ENCODE measurements at places on chromosomes 12 and 14.

GRCh38 chr12:76713130-76713529 lies 50.8 kb upstream of the ZDHHC17 start:
- no peak for DNase-seq

- no peak for DNase-seq
Observed at GRCh38 chr12:96302687-96303310, 97.4 kb downstream of the CDK17 start.

DNA sequence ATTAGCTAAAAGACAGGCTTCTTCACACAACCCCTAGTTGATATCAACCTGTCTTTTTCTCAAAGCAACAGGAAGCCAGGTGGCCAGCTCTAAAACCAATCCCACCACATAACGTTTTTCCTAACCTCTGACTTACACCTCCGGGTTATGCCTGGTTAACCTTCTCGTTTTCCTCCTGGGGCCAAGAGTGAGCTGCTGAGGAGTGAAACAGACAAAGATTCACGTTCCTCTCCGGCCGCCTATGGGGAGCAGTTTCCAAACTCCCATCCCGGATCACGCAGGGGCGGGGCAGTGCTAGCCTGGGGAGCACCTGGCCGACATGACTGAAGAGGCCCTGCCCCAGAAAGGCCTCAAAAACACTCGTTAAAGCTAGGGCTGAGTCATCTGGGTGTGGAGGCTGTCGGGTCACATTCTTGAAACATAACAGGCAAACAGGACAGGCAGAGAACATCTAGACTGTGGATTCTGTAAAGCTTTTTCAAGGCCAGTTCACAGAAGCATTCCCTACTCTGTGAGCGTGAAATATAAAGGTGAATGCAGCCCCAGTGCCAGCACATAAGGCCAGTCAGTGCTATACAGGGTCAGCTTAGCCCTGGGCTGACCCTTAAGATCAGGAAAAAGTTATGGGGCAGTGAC lies 25.9 kb upstream of the LGALS3 start:
- peak; percentile 78 for DNase-seq

- no peak for DNase-seq
Observed at GRCh38 chr12:1845427-1845826, 25.1 kb downstream of the LRTM2 start.

- DNase-seq: peak; percentile 38
Observed at GRCh38 chr14:63345826-63346225, 27.1 kb upstream of the GPHB5 start.

DNA sequence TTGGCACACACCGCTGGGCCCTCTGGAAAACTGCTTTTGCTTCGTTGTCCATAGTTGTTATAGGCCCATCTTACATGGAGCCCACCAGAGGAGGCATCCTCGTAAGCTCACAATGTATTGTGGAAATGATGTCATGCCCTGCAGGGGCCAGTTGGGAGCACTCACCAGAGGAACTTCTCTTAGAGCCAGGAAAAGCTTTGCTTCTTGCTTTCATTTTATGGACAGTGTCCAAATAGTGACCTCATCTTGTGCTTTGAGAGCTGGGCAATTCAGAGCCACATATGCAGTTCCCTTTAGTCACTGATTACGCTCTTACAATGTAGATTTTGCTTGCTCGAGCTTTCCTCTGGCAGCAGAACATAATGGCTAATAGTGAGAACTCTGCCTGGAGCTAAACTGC lies 275.6 kb downstream of the AACS start:
- DNase-seq: peak; percentile 74

DNA sequence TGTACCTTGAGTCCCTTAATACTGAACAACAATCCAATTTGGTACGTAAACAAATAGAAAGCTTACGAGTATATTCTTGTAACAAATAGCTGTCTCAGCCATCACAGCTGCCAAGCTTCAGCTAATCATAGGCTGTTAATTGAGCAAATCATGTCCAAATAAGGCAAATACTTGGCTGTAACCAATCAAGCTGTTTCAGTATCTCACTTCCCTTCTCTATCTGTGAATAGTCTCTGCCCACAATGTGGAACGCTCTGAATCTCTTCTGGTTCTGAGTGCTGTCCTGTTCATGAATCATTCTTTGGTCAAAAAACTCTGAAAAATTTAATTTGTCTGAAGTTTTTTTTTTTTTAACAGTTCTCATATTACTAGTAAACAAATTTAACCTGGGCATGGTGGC lies 5.8 kb upstream of the NEMF start:
- DNase-seq: no peak

DNA sequence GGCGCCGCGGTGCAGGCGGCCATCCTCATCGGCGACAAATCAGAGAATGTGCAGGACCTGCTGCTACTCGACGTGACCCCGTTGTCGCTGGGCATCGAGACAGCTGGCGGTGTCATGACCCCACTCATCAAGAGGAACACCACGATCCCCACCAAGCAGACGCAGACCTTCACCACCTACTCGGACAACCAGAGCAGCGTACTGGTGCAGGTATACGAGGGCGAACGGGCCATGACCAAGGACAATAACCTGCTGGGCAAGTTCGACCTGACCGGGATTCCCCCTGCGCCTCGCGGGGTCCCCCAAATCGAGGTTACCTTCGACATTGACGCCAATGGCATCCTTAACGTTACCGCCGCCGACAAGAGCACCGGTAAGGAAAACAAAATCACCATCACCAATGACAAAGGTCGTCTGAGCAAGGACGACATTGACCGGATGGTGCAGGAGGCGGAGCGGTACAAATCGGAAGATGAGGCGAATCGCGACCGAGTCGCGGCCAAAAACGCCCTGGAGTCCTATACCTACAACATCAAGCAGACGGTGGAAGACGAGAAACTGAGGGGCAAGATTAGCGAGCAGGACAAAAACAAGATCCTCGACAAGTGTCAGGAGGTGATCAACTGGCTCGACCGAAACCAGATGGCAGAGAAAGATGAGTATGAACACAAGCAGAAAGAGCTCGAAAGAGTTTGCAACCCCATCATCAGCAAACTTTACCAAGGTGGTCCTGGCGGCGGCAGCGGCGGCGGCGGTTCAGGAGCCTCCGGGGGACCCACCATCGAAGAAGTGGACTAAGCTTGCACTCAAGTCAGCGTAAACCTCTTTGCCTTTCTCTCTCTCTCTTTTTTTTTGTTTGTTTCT lies 1.7 kb downstream of the HSPA2 start:
- no peak for DNase-seq

- DNase-seq: no peak
Observed at GRCh38 chr14:103741876-103742275, 26.3 kb downstream of the ZFYVE21 start.

- DNase-seq: no peak
Observed at GRCh38 chr12:132321321-132322118, 7.9 kb downstream of the GALNT9 start.

DNA sequence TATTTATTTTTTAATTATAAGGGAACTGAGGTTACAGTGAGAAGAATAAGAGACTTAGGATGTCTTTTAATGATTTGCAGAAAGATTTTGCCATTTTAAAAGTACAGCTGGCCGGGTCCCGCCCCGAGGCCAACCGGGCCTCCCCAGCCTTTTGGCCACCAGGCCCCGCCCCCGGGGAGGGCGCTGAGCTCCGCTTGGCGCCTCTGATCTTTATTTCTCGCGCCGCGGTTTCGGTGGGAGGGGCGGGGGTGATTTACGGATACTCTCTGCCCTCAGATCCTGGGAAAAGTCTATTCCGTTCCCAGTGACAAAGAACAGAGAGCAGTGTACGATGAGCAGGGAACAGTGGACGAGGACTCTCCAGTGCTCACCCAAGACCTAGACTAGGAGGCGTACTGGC lies 17.7 kb downstream of the ZFYVE26 start:
- DNase-seq: no peak

DNA sequence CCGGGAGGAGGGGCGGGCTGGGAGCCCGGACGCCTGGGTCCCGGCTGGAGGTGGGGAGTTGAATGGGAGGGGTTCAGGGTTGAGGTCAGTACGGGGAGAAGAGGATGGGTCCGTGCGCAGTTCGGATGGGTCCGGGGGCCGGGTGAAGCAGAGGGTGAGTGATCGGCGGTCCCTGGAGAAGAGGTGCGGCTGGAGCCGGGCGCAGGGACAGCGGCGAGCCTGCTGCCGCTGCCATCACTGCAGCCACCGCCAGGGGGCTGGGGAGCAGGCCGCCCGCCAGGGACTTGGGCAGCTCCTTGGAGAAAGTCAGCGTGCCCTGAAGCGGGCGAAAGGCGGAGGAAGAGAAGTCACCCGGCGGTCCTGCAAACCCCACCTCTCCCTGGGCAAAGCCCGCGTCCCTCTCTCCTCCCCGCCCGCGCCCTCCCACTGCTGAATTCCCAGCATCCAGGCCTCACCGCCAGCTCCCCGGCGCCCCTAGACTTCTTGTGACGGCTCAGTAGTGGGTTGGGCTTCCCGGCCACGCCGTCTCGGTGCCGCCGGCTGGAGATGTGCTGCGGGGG lies 6.0 kb upstream of the GPR84 start:
- no peak for DNase-seq

DNA sequence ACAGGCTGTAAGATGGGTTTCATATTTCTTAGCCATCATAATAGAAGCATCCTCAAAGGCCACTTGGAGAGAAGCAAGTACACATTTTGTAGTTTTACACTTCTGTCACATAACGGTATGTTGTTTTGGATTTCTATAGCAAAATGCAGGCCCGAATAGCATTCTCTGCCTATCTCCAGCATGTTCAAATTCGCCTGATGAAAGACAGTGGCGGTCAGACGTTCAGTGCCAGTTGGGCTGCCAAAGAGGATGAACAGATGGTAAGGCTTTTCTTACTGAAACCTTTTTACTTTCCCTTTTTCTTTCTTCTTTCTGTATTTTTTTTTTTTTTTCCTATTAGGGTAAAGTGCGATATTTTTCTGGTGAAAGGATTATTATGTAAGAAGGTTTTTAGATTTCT lies 110.5 kb downstream of the TTLL5 start:
- no peak for DNase-seq

- DNase-seq: no peak
Observed at GRCh38 chr12:58640314-58640713, 280.0 kb downstream of the LRIG3 start.

All from DMS153 (cell line).